Pons (tissue), 1 donor: ENCODE measurements at places on chromosomes 11 and 22.

DNA sequence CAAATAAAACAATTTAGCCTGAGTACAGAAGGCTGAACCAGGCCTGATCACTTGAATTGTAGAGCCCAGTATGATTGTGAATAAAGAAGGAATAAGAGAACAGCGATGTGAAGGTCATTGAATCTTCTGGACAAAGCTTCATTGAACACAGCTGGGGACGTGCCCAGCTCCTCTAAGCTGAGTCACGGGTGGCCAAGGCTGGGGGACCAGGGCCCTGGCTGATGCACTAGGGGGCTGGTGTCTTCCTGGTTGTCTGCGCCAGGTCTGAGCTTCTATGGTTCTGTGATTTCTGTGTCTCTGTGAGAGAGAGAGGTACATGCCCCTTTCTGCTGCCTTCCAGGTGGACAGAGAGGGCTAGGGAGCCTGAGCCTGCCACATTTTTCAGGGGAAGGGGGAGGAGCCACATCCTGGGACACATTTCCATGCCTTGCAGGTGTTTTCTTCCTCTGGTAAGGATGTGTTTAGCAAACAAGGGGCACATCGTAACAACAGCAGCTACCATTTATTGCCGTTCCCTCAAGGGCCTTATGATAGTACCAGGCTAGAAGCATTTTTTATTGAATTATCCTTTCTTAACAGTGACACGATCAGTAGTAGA lies 135.7 kb downstream of the C11orf91 start:
- DNase-seq: peak; percentile 89

- no peak for DNase-seq
These were observed 18.0 kb downstream of the FLRT1 start for GRCh38 chr11:64053699-64054098.

GRCh38 chr11:81033779-81034540 lies 1593.1 kb upstream of the TENM4 start:
- DNase-seq: peak; percentile 6

GRCh38 chr11:62431171-62431901 lies 12.5 kb downstream of the SCGB1A1 start:
- DNase-seq: no peak

DNA sequence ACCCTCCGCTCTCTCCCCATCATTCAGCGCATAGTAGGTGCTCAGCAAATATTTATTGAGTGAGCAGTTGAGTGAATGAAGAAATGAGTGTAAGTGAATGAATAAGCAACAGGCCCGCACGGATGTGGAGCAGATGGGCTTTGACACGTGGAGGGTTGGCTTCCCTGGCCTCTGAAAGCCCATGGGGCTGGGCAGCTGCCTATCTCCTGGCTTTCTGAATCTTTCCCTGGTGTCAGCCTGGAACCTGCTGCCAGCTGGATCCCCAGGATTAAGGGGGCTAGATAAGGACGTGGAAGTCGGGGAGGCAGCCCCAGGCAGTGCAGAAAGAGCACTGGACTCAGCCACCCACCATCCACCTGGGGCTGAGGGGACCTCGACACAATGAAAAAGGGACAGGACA lies 12.6 kb downstream of the IL2RB start:
- no peak for DNase-seq

GRCh38 chr22:19577422-19577966 lies 53.3 kb upstream of the CLDN5 start:
- no peak for DNase-seq

DNA sequence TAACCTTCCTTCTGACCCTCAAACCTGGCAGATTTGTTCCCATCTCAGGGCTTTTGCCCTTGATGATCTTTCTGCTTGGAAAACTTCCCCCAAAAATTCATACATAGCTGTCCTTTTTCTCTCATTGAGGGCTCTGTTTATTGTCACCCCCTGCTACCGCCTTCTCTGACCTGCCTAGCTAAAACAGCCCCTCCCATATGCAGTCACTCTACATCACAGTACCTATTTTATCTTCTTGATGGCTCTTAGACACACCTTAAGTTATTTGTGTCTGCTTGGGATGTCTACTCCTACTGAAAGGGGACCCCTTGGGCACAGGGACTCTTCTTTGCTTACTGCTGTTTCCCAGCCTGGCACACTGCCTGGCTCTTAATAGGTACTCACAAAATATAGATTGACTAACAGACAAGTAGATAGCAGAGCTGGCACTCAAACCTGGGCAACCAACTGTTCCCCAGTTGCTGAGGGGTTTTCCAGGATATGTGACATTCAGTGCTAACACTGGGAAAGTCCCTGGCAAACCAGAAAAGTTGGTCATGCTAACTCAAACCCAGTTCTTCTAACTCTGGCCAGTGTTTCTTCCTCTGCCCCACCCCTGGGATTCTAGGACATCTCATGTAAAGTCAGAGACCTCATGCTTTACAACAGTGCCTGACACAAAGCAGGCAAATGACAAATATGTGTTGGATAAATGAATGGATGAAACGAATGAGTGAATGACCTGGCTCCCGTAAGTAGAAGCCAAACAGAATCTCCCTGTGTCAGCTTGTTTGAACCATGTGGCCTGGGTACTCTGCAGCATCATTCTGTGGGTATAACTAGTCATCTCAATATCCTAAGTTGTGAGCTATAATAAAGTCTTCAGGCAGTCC lies 19.8 kb upstream of the FJX1 start:
- no peak for DNase-seq

- DNase-seq: peak; percentile 27
These were observed 131.9 kb downstream of the WNT11 start for GRCh38 chr11:76074148-76075095.

DNA sequence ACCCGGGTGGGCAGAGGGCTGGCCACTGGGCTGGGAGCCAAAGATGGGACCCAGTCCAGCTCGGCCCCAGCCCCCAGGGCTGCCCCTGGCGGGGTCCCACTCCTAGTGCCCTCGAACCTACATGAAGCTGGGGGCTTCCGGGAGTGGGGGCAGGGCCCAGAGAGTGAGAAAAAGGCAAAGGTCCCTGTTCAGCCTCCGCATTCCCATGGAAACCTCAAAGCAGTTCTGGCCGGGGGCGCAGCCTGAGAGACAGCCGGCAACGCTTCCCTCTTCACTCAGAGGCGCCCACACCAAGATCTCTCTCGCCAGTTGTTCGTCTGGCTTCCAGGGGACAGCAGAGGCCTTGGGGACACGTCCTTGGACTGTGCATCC lies 22.4 kb upstream of the ARHGAP8 start:
- DNase-seq: no peak

- DNase-seq: peak; percentile 63
These were observed 102.7 kb downstream of the MRTFA start for GRCh38 chr22:40533712-40534378.

GRCh38 chr11:124946735-124947141 lies 7.3 kb upstream of the CCDC15 start:
- peak; percentile 97 for DNase-seq

DNA sequence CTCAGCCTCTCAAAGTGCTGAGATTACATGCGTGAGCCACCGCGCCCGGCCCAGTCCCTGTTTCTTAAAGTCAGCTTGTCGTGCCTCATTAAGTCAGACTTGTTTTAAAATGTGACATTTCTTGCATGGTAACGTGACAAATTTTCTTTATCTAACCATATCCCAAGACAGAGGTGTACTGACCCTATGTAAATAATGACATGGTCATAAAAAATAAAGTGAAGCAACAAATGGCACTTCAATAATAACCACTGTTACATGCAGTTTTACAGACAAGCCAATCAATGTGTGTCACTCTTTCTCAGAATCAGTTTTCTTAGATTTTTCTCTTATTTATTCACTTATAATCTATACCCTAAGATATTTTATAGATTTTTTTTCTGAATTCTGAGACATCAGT lies 26.5 kb upstream of the SIK2 start:
- DNase-seq: no peak

DNA sequence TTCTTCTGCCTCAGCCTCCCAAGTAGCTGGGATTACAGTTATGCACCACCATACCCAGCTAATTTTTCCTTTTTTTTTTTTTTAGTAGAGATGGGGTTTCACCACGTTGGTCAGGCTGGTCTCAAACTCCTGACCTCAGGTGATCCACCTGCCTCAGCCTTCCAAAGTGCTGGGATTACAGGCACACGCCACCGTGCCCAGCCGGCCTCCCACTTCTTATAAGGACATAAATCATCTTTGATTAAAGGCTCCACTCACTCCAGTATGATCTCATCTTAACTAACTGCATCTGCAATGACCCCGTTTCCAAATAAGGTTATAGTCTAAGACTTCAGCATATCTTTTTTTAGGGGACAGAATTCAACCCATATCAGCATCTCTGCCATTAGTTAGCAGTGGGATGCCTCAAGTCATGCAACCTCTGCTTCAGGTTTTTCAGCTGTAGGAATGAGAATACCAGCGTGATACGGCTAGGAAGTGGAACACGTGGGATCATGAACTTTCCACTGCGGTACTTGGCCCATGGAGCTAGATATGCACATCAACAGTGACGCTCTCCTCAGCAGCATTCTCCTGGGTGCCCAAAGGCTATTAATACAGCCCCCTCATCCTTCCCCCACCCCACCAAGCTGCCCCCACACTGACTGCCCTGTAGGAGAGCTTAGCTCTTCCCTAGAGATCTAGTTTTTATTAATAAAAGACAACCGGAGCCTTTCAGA lies 41.4 kb downstream of the MCHR1 start:
- DNase-seq: no peak

GRCh38 chr11:132123449-132123848 lies 753.0 kb downstream of the NTM start:
- DNase-seq: no peak

DNA sequence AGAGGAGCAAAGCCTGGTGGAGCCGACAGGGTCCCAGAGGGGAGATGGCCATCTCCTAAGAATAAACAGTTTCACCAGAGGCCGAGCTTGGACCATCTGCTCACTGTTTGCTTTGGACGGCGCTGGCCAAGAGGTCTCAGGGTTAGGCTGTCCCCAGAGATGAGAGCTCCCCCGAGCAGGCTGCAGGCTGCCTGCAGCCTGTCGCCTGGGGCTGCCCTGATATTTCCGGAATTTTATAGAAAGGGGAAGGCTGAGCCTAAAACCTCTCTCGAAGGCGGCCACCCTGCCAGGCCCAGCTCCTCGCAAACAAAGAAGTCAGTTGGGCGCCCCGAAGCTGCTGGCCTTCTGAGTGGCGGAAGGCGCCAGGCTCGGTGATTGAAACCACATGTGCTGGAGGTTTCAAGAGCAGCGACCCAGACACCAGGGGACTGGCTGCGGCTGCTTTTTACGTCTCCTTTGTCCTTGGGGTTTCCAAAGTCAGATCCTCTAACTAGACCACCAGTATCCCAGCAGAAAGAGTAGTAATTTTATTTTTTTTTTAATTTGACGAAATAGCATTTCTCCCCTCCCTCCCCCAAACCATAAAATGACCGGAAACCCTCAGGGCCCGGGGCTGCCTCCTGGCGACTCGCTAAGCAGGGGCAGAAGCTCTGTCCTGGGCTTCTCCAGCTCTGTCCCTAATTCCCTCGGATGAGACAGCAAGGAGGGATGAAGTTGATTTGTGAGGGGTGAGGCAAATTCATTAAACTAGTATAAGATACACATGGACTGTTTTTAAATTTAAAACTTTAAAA lies 57.4 kb downstream of the CLMP start:
- peak; percentile 46 for DNase-seq

GRCh38 chr11:5500393-5500801 lies 9.4 kb downstream of the UBQLN3 start:
- no peak for DNase-seq

- peak; percentile 87 for DNase-seq
These were observed 2.6 kb downstream of the CYTH4 start for GRCh38 chr22:37284805-37285355.

DNA sequence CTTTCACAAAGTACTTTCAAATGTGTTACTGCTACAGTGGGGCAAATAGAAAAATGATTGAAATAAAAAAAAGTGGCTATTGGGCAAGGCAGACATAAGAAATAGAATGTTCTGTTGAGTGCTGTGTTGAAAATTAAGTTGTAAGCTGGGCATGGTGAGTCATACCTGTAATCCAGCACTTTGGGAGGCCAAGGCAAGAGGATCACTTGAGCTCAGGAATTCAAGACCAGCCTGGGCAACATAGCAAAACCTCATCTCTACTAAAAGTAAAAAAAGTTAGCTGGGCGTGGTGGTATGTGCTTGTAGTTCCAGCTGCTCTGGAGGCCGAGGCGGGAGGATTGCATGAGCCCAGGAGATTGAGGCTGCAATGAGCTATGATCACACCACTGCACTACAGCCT lies 26.9 kb upstream of the LDHA start:
- DNase-seq: no peak

- no peak for DNase-seq
These were observed 11.6 kb downstream of the RIBC2 start for GRCh38 chr22:45425101-45425500.

- DNase-seq: no peak
These were observed 263.1 kb downstream of the DDX10 start for GRCh38 chr11:108927791-108928545.

GRCh38 chr11:90556606-90557005 lies 333.8 kb upstream of the CHORDC1 start:
- no peak for DNase-seq

DNA sequence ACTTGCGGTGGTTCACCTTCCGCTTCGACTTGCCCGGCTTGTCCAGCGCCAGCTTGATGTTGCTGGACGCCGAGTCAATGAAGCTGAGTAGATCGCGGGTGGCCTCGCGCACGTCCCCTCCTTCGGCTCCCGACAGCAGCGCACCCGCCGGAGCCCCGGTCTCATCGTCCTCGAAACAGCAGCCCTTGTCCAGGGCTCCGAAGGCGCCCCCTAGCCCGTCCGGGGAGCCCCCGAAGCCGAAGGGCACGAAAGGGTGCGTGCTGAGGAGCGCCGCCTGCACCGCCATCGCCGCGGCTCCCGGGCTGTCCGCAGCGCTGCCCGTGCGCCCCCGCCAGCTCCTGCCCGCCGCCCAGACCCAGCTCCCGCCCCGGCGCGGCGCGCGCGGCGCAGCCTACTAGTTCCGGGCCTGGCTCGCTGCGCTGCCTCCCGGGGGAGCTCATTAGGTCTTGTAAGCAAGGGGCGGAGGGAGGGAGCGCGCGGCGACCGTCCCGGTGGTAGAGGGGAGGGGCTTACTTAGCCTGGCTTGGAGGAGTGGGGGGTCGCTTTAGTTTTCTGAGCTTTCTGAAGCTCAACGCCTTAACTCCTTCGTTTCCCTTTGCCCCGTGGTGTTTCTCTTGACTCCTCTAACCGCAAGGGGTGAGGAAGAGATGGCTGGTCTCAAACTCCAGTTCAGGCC lies at the start of gene FAM181B:
TSS of gene FAM181B (minus strand) at position 421 of the 676 bp plus-strand sequence. CDS start at position 286, 135 bp downstream.
- DNase-seq: peak; percentile 81

DNA sequence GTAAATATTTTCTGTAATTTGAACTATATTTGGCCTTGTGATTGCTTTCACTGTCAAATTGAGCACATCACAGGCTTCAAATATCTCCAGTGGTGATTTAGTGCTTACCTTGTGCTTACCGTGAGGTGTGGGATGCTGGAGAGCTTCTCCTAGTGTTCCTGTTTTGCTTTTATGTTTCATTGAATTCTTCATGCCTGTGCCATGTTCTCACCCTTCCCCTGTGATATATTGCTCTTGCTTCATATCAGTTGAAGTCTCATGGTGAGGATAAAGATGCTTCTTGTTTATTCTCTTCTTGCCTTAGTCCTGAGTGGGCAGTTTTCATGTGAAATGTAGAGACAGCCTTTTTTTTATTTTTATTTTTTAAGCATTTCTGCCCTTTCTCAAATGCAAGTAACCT lies 198.0 kb upstream of the PDGFD start:
- no peak for DNase-seq

- peak; percentile 33 for DNase-seq
These were observed 2.1 kb downstream of the LPXN start for GRCh38 chr11:58573451-58574104.

- no peak for DNase-seq
These were observed 43.0 kb downstream of the RASSF10 start for GRCh38 chr11:13052130-13052571.

- no peak for DNase-seq
These were observed 3.7 kb downstream of the RPL27A start for GRCh38 chr11:8686325-8686724.

GRCh38 chr22:49768951-49769690 lies 58.6 kb downstream of the BRD1 start:
- DNase-seq: peak; percentile 23

GRCh38 chr11:27279460-27279859 lies 83.6 kb downstream of the CCDC34 start:
- DNase-seq: no peak
